ENCODE measurements at places on chromosomes 3 and 15.

- DNase-seq = no peak
Observed at GRCh38 chr3:132405188-132405587, 12.1 kb upstream of the DNAJC13 start.

- no peak for DNase-seq
Observed at GRCh38 chr3:78972617-78973301, 795.0 kb downstream of the ROBO1 start.

DNA sequence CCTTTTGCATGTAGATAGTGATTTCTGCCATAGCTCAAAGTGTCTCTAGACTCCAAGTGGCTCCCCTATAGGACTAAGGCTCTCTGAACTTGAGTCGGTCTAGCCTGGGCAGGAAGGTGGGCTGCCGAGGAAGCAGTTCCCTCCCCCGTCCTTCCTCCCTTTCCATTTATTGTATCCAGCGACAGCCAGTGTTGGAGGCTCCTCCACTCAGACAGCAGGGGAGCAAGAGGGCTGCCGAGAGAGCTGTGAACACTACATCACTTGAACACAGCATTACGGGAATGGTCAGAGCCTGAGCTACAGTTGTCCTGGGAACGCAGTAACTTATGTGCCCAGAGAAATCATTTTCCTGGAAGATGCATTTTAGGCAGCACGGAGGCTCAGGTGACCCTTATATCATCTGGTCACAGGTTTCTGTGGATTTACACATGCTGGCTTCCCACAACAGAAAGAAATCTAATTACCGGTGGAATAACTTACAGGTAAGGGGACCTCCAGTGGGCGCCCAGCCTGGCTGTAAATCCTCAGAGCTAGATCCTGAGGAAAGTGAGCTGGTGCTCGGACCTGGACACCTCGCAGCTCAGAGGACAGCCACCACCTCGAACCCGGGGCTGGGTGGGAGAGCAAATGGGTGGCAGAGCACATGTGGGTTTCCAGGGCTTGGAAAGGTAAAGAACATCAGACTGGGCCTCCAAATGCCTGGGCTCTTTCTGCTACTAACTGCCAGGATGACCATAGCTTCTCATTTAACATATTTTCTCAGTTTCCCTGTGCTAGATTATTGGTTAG, 197.1 kb downstream of the UACA start:
- no peak for DNase-seq

DNA sequence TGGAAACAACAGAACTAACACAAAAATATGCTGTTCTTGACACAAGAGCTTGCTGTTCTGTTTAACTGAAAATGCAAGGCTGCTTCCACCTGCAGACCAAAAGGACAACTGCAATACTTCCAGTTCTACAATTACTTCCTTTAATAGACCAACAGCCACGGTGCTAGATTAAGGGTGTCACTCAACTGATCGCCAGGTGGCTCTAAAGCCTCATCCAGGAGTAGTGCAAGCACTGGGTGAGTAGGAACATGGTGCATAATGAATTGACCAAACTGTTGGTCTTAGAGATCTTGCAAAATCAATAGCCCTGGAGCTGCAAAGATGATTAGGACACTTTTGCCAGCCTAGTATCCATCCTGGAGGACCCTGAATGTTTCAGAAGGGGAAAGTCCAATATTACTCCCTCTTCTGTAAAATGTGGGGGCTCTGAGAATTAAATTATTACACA, 3.6 kb upstream of the CLDN16 start:
- DNase-seq = no peak

DNA sequence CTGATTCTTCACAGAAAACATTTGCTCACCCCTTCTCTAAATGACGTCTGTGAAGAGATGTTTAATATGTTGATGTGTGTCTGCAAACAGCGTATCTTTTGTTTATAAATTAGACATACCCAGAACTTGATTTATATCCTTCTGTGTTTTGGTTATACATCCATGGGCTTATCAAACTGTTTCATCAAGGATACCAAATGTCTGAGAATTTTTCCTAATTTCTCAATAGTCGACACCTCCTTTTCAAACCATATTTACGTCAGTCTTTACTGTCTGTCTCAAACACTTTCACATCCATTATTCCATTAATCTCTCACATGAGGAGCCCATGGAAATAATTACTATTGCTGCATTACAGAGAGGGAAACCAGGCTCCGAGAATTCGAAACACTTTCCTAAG, 85.4 kb downstream of the FGF12 start:
- DNase-seq = no peak

GRCh38 chr3:194072097-194072428, 63.9 kb upstream of the HES1 start:
- no peak for DNase-seq

GRCh38 chr3:52065264-52065756, 8.9 kb upstream of the DUSP7 start:
- DNase-seq = no peak

- DNase-seq = no peak
Observed at GRCh38 chr3:198113206-198114053, 153.4 kb downstream of the LMLN start.

DNA sequence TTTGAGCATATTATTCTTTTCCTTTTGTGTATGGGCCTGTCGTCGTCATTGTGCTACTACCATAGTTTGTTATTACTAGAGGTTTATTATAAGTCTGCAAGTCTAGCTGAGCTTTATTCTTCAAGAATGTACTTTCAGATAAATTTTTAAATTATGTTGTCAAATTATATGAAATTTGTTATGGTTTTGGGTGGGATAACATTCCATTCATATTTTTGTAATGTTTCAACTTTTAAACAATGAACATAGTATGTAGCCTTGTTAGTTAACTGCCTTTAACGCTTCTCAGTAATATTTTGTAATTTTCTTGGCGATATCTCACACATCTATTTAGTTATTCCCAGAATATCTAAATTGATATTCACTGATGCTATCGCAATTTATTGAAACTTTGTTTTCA, 41.6 kb upstream of the GOLGA8B start:
- no peak for DNase-seq

GRCh38 chr3:179174316-179174715, 26.2 kb downstream of the PIK3CA start:
- no peak for DNase-seq

- DNase-seq = no peak
Observed at GRCh38 chr3:46926871-46927717, 49.5 kb downstream of the CCDC12 start.

- no peak for DNase-seq
Observed at GRCh38 chr3:189339996-189340395, 168.2 kb downstream of the TPRG1 start.

GRCh38 chr15:66758844-66759243, 56.8 kb downstream of the SMAD6 start:
- DNase-seq = no peak

GRCh38 chr3:67361770-67362169, 292.6 kb downstream of the SUCLG2 start:
- no peak for DNase-seq

- DNase-seq = no peak
Observed at GRCh38 chr15:62935300-62936081, 107.1 kb upstream of the TPM1 start.

DNA sequence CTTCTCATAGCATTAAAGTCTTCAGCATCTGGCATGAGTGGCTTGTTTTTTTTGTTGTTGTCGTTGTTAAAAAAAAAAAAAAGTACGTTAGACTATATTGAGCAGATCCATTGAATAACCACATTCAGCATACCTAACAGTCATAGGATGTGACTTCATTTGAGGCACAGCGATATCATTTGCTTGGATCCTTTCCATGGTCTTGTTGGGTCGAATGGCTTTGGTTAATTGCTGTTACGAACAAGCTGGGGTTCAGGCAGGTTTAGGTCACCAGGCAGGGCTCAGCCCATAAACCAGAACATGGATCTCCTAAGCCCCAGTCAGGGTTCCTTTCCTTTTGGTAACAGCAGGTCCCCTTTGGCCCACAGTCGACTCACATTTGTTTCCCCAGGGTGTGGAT, 76.2 kb downstream of the POLR2M start:
- no peak for DNase-seq

DNA sequence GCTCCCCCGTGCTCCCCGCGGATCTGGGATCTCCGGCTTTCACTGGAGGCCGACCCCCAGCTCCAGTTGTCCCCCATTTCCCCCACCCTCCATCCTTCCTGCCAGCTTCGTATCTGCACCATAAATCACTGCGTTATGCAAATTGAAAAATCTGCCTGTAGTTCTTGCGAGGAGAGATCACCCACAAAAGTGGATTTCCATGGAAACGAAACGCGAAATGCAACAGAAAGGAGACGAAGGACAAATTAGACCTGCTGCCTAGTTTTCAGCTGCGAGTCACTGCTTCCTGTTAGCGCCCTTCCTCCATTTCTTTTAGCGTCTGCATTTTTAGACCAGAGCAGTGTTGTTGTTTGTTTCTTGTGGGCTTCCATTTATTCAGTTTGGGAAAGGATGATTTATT, 127.1 kb upstream of the ATP10A start:
- no peak for DNase-seq

GRCh38 chr3:108388136-108389132, 92.1 kb downstream of the HHLA2 start:
- DNase-seq = no peak

- DNase-seq = no peak
Observed at GRCh38 chr3:82891028-82891427, 1129.6 kb upstream of the GBE1 start.
